ENCODE measurements at places on chromosomes 11 and 22. TPM values are rescaled to one million over a fixed set of nuclear protein-coding genes. Genes with fewer than 3 reads are reported as not detected.

SCARF2 gene
- 0.16 TPM for total RNA-seq

SEPTIN3 gene
- total RNA-seq = 0.27 TPM

GPHA2 gene
- total RNA-seq = not detected

ADAMTS15 gene
- total RNA-seq = not detected

PRG3 gene
- total RNA-seq = not detected

KCNJ5 gene
- total RNA-seq = not detected

LMNTD2 gene
- total RNA-seq = 1.3 TPM

NPTXR gene
- total RNA-seq = 0.85 TPM

SYT13 gene
- total RNA-seq = not detected

OR4S2 gene
- not detected for total RNA-seq

ATP6V1E1 gene
- 78.7 TPM for total RNA-seq

SLC29A2 gene
- 8.1 TPM for total RNA-seq

ESAM gene
- total RNA-seq = 1.1 TPM

GNAZ gene
- 0.43 TPM for total RNA-seq

MAP6 gene
- not detected for total RNA-seq

BRSK2 gene
- 0.97 TPM for total RNA-seq

CYB561A3 gene
- 41.1 TPM for total RNA-seq

PLAAT2 gene
- total RNA-seq = 0.52 TPM

IL17REL gene
- not detected for total RNA-seq

PRAME gene
- total RNA-seq = not detected

MRGPRG gene
- total RNA-seq = not detected

GLYATL2 gene
- total RNA-seq = not detected

OR52N2 gene
- not detected for total RNA-seq

RCOR2 gene
- total RNA-seq = 0.82 TPM

OR51L1 gene
- not detected for total RNA-seq

KDM4E gene
- not detected for total RNA-seq

PRR14L gene
- total RNA-seq = 34.7 TPM

SULT4A1 gene
- total RNA-seq = 0.29 TPM

APOBEC3B gene
- 3.4 TPM for total RNA-seq

GGTLC2 gene
- total RNA-seq = not detected

CRACR2B gene
- 0.76 TPM for total RNA-seq

GLB1L2 gene
- total RNA-seq = 9.1 TPM

ASPHD2 gene
- total RNA-seq = 15.9 TPM

ATG2A gene
- total RNA-seq = 17.3 TPM

ISX gene
- total RNA-seq = not detected

SOX6 gene
- total RNA-seq = not detected

DCHS1 gene
- total RNA-seq = 1.3 TPM

TTC12 gene
- total RNA-seq = 16.4 TPM

ANO5 gene
- 0.02 TPM for total RNA-seq

OPCML gene
- total RNA-seq = not detected

BACE1 gene
- total RNA-seq = 1.2 TPM

ZNRF3 gene
- total RNA-seq = 2.4 TPM

WT1 gene
- total RNA-seq = not detected

OR2AG1 gene
- total RNA-seq = not detected

OR8K5 gene
- total RNA-seq = not detected

YPEL4 gene
- total RNA-seq = 0.56 TPM

DRD4 gene
- total RNA-seq = 0.26 TPM

PHOX2A gene
- total RNA-seq = not detected

TBX1 gene
- not detected for total RNA-seq

EXPH5 gene
- total RNA-seq = 3.1 TPM

RAG2 gene
- not detected for total RNA-seq

RBM14 gene
- 157 TPM for total RNA-seq

OR6A2 gene
- 0.04 TPM for total RNA-seq

RIBC2 gene
- total RNA-seq = 9.2 TPM

HEPN1 gene
- total RNA-seq = not detected

IFTAP gene
- total RNA-seq = 4.6 TPM

TP53I11 gene
- 14.0 TPM for total RNA-seq

TBX10 gene
- not detected for total RNA-seq

IGLL1 gene
- not detected for total RNA-seq

WNT11 gene
- not detected for total RNA-seq

Measured in activated naive CD8-positive, alpha-beta T cell treated with anti-CD3 and anti-CD28 coated beads for 36 hours (primary cell).